Activated CD4-positive, alpha-beta T cell treated with anti-CD3 and anti-CD28 coated beads, Interleukin-2, amount 50 U/mL, for 24 hours (primary cell): ENCODE measurements at places on chromosomes 11 and 22.

DNA sequence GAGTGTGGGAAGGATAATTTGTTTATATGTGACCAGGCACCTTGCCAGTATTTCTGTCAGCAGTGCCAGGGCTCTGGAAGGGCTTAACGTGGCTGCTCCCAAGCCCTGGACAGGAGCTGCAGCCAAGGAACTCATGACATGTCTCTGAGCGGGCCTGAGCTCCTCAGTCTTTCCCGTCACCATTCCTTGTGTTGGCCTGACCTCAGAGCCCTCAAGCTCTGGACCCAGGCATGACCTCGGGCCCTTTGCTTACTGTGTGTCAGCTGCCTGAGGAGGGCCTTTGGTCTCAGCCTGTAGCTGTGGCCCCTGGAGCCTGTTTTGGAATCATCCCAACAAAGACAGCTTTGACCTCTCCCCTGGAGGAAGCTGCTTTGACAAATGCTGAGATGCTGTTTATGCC is 264.1 kb upstream of the PLET1 start:
- DNase-seq, result no peak

DNA sequence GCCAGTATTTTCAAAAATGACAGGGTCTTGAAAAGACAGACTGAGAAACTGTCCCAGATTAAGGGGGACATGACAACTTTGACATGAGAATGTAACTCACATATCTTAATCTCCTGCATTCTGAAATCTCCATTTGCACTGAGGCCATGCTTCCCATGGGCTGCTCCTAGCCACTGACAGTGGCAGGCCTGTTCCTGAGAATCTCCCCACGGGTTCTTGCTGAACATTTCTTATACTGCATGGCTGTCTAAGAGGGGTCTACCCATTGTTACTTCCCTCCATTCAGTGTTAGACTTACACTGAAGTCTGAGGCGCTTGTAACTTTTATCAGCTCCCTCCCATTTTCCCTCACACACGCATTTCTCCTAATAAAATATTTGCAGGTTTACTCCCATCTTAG is 1.5 kb downstream of the CEP295 start:
- no peak for DNase-seq

- DNase-seq, result no peak
Measured at GRCh38 chr22:31800065-31800464, 46.2 kb downstream of the DEPDC5 start.

DNA sequence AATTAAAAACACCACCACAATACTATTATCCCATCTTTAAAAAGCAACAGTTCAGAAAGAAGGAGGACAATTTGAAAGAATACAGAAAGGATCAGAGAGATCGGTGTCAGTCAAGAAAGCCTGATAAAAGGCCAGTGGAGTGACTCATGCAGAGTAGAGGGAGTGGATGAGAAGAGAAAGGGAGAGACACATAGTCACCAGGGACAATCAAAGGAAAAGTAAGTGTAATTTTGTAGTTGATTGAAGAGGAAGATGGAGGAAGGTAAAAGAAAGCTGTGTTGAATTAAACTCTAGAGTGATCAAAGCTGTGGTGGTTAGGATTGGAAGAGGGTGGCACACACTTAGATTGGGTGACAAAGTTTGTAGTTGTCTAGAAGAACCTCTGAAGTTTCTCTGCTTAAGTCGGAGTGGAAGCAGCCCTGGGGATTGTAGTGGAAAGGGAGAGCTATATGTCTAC is 14.1 kb downstream of the SPECC1L start:
- no peak for DNase-seq

DNA sequence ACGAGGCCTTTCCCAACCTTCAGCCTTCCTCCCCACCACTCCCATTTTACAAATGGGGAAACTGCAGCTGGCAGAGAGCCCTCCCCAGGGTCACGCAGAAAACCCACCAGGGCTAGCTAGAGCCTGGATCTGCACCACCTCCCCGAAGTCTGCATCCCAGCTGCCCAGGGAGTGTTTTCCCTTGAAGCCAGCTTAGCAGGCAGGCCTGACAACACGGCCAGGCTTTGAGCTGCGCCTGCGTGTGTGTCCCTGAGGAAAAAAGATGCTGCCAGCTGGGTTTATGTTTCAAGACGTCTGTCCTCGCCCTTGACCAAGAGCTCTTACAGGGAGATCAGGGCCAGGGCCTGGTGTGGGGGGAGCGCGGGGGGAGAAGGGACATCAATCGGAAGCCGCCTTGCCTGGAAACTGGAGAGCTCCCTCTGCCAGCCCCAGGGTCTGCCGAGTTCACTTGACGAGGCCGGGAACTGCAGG is 20.3 kb downstream of the WNT11 start:
- DNase-seq, result no peak

GRCh38 chr22:21450320-21450831 is 16.8 kb upstream of the TMEM191C start:
- no peak for DNase-seq

- DNase-seq, result no peak
Measured at GRCh38 chr11:130340671-130341319, 26.1 kb upstream of the ZBTB44 start.

DNA sequence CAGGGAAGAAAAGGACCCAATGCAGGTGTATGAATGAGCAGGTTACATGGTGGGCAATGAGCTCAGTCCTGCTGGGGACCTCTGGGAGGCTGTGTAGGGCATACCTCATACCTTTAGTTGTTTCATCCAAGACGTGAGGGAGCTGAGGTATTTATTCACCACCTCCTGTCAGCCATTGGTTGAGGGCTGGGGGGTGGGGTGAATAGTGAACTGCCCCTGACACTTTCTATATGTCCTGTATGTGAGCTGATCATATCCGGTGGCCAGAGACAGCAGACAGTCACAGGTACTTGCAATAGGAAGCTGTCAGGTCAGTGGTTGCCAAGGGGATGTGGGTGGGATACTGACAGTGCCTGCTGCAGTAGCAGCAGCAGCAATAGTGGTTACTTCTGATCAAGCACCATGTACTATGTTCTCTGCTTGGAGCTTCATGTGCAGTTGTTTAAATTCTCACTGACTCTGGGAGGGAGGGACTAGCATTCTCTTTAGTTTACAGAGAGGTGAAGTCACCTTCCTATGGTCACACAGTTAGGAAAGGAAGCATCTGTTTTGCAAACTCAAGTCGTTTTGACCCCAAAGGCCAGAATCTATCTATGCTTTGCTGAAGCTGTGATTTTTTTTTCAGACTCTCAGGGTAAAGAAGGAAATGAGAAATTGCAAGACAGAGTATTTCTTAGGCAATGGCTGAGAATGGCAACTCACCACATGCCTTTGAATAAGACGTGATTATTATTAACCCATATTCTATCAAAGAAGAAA is 54.0 kb downstream of the MIAT start:
- no peak for DNase-seq

DNA sequence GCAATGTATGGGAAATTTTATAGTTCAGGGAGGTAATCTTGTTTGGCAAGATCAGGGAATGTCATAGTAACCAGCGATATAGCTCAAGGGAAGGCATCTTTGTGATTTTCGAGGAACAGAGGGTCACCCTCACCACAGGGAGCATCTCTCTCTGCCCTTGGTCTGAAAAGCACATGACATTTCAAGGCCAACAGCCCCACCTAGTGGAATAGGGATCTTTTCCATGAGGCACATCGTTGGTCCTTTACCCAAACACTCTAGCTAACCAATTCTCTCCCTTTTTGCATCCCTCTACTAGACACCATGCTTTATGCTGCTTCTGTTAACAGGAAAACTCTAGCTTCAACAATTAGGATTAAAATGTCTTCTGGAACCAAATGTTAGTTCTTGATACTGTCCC is 179.0 kb downstream of the GRM5 start:
- peak; percentile 1 for DNase-seq

GRCh38 chr11:129048911-129049310 is 106.2 kb upstream of the TP53AIP1 start:
- DNase-seq, result no peak

DNA sequence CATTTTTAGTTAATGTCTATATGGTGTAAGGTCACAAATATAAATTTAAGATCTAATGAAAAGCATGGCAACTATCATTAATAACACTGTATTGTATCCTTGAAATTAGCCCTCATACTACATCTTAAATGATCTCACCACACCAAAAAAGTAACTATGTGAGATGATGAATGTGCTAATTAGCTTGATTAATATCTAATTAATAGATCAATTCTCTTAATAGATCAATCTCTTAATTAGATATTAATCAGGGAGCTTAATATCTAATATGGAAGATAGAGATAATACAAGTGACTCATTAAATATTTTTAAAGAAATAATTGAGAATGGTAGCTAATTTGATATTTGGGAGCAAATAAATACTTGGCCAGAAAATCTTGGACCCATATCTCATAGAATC is 178.5 kb upstream of the FAT3 start:
- no peak for DNase-seq

GRCh38 chr11:118217575-118217974 is 7.2 kb downstream of the JAML start:
- DNase-seq, result no peak

DNA sequence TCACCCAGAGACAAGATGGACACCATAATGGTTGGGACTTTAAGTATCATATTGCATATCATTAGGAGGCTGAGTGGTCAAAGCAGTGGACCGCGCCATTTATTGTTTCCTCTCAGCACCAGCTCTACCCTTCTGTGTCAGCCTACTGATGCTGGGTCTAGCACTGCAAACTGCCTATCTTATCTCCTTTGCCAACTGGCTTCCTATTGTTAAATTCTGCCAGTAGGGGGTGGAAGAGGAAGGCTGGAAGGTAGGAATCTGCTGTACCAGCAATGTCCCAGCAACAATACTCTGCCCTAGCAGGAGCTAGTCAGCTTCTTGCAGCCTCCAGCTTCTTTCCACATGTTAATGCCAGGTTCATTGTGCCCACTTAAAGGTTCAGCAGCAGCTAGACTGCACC is 367.1 kb upstream of the PDGFD start:
- DNase-seq, result peak; percentile 1

DNA sequence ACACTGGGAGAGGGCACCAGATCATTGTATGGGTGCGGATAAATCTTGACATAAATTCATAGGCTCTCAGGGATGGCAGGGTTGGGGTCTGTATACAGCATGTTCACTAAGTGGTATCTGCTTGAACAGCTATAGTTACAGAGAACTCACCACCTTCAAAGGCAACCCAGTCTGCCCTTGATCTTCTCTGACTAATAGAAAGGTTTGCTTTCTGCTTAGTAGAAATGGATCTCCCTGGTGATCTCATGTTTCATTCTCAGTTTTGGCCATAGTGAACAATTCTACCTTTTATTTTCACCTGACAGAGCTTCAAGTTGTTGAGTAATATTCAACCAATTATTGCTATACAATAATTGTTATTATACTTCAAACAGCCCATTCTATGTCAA is 32.4 kb downstream of the CNTF start:
- no peak for DNase-seq

- DNase-seq, result no peak
Measured at GRCh38 chr11:27055065-27055682, 14.6 kb downstream of the BBOX1 start.

GRCh38 chr22:31952094-31952401 is 7.7 kb downstream of the YWHAH start:
- DNase-seq, result no peak

DNA sequence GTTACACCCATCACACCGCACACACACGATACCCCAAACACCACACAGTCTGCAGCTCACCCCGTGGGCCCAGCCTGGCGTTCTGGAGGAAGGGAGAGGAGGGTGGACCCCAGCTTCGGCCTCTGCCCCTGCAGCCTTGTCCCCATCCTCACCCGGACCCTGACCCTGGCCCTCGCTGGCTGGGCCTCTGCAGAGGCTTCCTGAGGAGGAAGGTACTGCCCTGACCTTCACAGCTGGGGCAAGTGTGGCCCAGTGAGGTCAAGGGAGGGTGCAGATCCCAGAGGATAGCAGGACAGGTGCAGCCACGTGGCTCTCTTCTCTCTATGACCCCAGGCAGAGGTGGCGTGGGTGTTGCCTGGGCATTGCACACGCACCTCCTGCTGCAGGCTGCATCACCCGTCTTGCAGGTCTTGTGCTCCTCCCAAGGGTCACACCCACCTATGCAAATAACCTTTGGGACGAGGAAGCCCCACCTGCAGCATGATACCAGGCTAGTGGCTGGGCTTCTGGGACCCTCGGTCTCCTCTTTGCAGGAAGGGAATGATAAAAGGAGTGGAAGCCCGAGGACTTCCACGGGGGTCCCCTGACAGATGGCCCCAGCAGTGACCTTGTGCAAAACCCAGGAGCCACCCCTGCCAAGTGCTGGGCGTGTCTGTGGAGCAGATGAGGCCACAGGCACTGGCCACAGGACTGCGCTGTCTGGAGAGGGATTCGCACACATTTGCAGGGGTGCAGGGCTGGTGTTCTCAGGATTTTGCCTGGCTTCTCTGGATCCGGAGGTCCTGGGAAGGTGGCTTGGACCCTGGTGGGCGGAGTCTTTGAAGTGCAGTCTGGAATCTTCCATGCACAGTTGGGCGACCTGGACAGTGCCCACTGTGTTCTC is 1241.5 kb downstream of the BRD1 start:
- DNase-seq, result no peak

- no peak for DNase-seq
Measured at GRCh38 chr11:110747531-110747930, 35.3 kb upstream of the ARHGAP20 start.

DNA sequence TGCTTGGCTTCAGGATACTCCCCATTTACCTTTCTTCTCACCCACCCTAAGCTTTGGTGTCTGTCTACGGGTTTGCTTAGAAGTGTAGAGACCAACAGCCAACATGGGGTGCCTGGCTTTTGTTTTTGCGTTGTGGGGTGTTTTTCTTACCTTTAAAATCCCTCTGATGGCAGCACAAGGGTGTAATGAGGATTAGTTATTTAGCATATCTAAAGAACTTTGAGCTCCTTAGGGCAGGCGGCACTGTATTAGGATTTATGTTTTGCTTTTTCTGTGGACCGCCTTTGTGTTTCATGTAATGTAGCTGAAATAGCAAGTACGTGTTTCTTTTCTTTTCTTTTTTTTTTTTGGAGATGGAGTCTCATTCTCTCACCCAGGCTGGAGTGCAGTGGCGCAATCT is 8.9 kb downstream of the AP2A2 start:
- no peak for DNase-seq

GRCh38 chr11:61475433-61475832 is 33.1 kb upstream of the LRRC10B start:
- DNase-seq, result no peak

DNA sequence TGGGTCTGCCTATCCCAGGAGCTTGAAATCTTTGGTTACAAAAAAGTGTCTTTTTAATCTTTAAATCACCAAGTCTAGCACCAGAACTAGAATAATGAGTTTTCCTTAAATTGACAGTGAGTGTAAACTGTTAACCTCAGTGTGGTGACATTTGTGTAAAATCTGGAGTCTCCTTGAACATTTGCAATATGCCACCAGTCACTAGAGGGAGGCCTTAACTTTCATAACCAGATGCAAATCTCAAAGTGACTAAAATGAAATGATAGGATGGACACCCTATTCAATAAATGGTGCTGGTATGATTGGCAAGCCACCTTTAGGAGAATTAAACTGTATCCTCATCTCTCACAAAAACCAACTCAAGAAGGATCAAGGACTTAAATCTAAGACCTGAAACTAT is 8.3 kb upstream of the SCGB1D2 start:
- DNase-seq, result no peak

- no peak for DNase-seq
Measured at GRCh38 chr11:35717043-35717442, 54.5 kb downstream of the TRIM44 start.

- DNase-seq, result no peak
Measured at GRCh38 chr11:79485694-79486093, 44.9 kb upstream of the TENM4 start.

GRCh38 chr11:99795999-99796398 is 775.2 kb downstream of the CNTN5 start:
- no peak for DNase-seq
